ENCODE measurements at places on chromosomes 2 and 18.
A peak's percentile ranks its signal among the peaks of the same experiment; 100 is the strongest.

DNA sequence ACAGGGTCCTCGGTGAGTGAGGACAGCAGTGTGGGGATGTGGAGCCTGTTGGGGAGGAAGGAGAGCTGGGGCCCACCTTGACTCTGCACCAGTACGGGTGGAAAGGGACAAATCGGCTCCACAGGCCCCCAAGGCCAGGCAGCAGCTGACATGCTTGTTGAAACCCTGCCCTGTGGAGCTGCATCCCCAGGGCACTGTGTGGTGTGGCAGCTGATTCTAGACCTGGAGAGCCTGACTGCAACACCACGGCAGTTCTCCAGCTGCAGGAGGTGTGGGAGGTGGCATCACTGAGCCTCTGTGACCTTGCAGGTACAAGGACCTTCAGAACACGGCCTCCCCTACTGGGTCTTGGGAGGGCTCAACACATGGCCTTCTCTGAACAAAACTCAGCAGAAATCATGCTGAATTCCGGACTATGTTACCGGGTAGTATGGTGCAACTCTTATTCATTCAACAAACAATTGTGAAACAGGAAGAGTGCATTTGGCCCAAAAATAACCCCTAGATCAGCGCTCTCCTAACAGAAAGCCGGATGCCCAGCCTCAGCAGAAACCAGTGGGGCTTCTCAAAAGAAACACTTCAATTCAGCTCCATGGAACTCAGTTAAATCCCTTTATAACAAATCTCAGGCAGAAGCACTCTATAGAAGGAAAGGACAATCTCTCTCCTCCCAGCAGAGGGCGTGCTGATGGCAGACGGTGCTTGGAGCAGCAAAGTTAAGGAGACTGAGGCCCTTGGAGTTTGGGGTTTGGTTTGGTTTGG is 104.4 kb upstream of the SALL3 start:
- no peak for ATAC-seq

DNA sequence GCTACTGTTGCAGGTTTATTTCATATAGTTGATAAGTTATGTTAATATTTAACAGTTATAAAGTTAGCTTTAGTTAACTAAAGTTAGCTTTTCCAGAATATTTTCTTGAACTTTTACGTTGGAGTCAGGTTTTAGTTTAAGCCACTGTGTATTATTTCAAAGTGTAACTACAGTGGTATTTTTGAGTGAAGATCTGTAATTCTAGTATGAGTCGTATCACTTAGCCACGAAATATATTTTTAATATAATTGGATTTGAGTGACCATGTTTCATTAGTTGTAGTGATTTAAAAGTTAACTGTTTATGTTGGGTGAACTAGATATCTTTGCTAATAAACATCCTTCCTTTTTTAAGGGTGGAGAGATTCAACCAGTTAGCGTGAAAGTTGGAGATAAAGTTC is 2.5 kb downstream of the HSPE1 start:
- ATAC-seq: no peak

DNA sequence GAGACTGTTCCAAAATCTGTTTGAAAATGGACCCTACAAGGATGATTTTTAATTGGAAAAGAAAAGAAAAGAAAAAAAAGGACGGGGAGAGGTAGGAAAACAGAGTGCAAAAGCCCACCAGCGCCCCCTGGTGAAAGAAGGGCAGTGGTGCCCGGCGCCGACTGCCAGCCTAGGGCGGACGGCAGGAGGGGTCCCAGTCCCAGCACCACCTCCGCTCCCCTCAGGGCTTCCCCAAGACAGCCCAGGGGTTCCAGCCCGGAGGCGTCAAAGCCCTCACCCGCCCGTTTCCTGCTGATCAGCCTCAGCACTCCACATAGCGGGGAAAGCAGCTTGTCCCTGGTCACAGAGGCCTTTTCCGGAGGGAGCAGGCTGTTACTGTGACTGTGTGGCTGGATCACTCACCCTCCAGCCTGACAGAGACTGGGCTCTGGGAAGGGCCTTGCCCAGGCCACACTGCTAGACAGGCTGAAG is 213.9 kb downstream of the TFCP2L1 start:
- peak; percentile 59 for ATAC-seq

- no peak for ATAC-seq
Observed at GRCh38 chr2:15122915-15123314, 438.2 kb downstream of the NBAS start.

- ATAC-seq: no peak
Observed at GRCh38 chr2:234272069-234272850, 221.8 kb downstream of the SPP2 start.

GRCh38 chr2:110804433-110804832 is 72.1 kb downstream of the ACOXL start:
- ATAC-seq: no peak

DNA sequence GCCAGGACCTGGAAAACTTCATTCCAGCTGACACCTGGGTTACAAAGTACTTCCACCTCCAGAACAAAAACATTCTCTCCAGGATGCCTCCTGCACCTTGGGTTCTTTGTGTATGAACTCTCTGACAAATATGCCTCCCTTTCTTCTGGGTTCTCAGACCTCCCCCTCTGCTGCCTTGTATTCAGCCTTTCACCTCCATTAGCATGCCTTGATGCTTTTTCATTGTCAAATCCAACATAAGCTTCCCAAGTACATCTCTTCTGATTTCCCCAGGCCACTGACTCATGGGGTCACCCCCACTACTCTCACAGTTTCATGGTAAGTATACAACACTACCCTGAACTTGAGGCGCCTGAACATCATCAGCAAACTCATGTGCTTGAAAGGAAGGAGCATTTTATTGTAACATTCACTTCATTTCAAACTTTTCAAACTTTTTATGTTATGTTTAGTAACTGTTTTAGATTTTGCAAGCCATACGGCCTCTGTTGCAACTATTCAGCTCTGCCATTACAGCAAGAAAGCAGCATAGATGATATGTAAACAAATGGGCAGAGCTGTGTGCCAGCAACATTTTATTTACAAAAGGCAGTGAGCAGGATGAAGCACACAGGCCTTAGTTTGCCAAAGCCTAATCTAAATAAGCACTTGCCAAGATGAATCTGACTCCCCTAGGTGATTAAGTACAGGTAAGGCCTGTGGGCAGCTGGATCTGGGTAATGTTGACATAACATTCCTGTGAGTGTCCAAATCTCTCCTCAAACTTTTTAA is 32.5 kb upstream of the MRPS9 start:
- ATAC-seq: no peak

DNA sequence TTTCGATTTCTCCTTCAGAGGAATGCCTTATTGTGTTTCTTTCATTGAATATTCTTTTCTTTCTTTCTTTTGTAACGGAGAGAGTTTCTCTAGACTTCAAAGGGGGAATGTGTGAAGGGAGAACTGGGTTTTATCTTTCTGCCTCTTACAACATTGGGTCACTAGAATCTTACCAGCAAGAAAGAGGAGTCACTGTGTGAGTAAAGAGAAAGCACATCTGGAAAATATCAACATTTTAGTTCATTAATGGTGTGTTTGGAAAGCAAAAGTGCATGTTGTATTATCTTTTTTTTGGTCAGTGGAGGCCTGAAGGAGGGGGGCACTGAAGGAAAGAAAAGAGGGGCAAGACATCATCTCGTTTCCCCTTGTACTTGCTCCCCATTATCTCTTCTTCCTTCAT is 86.6 kb upstream of the THOC1 start:
- ATAC-seq: no peak

GRCh38 chr2:60105906-60106305 is 447.5 kb downstream of the BCL11A start:
- ATAC-seq: no peak

- ATAC-seq: no peak
Observed at GRCh38 chr2:109141006-109141600, 12.1 kb downstream of the SH3RF3 start.

DNA sequence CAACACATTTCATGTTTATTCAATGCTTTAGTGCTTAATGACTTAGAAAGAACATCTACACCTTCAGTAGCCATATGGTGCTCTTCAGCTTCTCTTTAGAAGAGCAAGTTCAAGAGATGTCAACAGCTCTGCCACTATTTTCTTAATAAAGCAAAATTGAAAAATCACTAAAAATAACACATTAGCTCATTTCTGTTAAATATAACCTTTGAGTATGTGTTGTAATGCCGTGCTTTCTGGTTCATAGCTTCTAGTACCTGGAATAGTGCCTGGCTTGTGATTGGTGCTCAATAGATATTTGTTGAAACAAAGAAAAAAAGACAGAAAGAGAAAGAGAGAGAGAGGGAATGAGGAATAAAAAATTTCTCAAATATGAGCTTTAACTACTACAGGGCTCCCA is 349.8 kb upstream of the SPRED2 start:
- ATAC-seq: no peak

DNA sequence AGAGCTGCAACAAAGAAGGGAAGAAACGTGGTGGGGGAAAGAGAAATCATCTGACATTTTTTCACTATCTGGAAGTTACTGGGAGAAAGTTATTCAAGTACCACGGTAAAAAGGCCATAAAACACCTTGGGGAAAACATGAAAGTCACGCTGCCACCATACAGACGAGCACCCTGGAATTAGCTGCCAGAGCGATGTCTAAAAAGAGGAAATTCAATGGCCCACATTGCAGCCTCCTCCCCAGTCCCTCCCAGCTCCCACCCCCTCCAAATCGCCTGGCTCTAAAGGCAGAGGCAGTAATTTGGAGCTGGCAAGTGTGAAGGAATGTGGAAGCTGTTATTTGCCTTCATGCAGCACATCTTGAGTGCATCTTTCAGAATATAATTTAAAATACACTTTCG is 192.0 kb downstream of the ALK start:
- no peak for ATAC-seq

- no peak for ATAC-seq
Observed at GRCh38 chr18:33836564-33836963, 258.5 kb downstream of the ASXL3 start.

DNA sequence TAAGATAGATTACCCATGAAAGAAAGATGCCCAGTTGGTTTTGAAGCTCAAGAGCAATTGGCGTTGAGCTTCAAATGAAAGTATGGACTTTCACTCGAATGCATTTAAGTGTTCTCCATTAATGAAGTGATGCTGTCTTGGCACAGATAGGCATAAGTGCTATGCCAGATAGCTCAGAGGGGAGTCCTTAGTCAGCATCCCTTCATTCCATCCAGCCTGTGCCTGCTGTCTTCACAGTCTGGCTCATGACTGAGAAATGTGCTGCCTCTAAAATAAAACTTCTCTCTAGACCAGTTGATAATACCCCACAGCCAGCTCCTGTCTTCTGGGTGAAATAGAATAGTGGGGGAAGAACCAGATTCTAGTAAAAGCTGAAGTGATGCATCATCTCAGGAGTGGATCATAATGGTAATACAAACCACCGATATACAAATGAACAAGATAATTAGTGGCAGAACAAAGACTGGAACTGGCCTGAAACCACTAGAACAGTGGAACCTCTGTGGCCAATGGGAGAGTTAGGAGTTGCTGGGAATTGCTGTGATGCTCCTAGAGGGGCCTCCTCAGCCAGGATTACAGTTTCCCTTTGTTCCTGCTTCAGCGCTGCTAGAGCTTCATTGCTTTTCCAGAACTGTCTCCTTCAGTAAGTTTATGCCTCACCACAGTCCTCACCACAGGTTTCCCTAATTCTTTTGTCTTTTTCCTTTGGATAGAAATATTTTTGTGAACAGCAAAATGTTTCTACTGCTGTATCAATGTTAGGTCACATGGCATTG is 359.3 kb downstream of the KIAA1328 start:
- no peak for ATAC-seq

DNA sequence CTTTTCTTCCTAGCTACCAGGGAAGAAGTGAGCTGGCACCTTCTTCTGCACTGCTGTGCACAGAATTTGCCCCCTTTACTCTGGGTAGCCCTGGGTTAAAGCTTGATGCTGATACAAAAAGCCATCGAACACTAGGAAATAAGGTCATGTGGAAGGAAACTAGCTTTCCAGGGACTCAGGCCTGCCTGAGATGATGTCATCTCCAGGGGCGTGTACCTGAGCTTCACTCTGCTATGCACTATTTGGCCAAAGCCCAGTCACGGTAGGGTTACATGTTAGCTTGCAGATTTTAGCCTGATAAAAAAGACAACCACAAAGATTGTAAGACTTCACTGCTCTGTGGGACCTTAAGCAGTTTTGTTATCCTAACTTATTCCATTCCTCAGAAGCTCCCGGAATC is 20.4 kb downstream of the EDAR start:
- no peak for ATAC-seq

- no peak for ATAC-seq
Observed at GRCh38 chr18:76203552-76203951, 291.5 kb downstream of the ZNF516 start.

DNA sequence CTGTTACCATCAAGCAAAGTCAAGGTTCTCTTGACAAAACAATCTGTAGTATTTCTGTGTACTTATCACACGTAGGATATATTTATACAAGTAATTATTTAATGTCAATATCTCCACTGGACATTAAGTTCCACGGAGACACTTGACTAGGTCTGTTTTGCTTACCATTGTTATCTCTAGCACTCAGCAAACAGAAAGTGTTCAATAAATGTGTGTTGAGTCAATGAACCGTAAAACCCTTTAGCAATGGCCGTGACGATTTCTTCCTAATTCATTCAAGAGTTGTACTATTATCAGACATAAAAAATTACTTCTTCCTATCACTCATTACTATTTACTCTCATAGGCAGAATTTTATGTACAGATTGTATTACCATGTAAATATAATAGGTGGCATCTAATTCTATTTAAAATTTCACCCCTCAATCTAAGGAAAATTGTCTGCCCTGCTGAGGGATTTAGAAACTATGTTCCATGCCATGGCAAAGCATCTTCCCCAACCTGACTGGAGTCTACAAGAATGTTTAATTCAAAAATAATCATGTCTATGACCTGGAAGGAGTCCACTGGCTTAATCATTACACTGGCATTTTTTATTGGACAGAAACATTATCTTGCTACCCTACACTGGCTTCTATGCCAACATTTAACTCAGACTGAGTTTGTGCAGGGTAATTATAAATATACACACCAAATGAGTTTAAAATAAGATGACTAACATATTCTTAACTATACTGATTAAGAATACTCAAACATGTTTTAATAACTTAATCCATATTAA is 301.9 kb downstream of the ZEB2 start:
- ATAC-seq: no peak

DNA sequence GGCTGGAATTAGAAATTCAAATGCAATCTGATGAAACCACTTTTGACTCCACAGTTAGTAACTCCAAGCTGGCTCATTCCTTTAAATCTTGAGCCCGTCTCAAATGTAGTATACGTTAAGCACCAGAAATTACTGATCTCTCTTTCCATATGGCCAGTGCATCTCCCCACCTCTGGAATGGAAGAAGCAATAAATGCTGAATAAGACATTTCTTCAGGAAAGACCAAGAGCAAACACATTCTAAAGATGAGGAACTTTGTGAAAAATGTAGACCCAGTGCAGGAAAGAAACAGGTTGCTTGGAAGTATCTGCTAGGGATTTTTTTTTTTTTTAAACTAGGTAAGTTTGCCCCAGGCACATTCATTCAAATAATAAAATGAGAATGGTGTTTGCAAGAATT is 143.1 kb upstream of the FBXO11 start:
- no peak for ATAC-seq

GRCh38 chr18:76401498-76401897 is 93.5 kb downstream of the ZNF516 start:
- ATAC-seq: peak; percentile 41

DNA sequence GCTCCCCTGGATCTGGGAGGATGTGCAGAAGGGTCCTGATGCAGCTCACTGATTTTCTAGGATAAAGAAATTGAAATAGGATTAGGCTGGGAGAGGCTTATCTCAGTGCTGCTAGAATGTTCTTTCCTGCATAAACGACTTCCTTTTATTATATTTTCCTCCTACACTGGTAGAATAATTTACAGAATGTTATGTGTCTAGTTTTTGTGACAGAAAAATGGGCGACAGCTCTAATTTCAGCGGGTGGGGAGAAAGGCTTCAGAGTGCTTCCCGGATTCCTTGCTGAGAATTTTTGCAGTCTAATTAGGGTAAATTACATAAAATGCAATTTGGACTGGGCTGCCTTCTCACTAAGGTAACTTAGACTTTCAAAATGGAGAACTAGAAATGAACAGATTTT is 66.2 kb downstream of the SKA1 start:
- no peak for ATAC-seq
